ENCODE measurements at places on chromosomes 6 and 20.

DNA sequence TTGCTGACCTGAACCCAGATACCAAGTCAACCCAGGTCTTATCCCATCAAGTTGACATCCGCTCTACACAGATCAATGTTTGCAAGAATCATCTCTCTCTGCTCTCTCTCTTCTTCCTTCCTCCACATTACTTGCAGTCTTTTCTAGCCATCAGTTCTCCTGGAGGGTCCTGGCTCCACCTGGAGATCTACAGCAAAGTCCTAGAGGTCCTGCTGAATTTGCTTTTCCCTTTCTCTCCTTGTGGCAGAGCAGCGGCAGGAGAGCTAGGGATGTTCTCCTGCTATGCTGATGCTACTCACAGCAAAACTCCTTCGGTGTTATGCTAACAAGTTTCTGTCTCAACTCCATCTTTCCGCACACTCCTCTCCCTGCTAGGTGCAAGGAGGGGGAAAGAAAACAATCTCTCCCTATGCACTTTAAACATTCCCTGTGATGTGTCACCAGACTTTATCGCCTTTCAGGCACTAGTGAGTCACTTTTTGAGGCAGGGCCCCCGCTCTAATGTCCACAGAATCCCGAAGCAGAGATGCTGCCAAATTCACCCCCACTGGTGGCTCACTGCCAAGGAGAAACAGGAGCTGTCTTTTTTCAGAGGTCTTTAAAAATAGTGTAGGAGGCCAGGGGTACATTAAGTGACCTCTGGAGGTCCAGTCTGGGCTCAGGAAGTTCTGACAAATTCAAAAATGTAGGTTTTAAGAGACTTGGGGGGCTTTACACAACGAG lies 62.6 kb downstream of the FAM50B start:
- peak; percentile 97 for DNase-seq

- peak; percentile 56 for DNase-seq
These were observed 95.0 kb downstream of the AIG1 start for GRCh38 chr6:143155681-143156080.

DNA sequence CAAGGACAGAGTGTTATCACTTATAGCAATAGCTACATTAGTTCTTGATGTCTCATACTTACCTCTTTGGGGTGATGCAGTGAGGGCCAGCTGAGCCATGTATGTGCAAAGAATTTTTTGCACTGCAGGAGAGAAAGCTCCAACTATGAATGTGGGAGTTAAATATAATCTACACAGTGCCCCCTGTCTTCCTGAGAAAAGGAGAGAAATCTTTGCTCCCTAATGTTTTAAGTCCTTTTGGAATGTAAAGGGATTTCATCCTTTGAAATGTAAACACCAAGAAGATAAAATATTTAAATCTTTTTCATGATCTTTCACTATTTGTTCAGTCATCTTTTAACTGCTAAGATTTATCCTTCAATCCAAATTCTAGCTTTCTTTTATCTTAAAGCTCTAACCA lies 822.1 kb downstream of the TENT5A start:
- no peak for DNase-seq

GRCh38 chr6:56595490-56596122 lies 47.1 kb downstream of the DST start:
- DNase-seq: peak; percentile 63

GRCh38 chr6:106118835-106119431 lies 32.8 kb downstream of the PRDM1 start:
- DNase-seq: no peak

- DNase-seq: no peak
These were observed 11.1 kb downstream of the RRAGD start for GRCh38 chr6:89400912-89401399.

DNA sequence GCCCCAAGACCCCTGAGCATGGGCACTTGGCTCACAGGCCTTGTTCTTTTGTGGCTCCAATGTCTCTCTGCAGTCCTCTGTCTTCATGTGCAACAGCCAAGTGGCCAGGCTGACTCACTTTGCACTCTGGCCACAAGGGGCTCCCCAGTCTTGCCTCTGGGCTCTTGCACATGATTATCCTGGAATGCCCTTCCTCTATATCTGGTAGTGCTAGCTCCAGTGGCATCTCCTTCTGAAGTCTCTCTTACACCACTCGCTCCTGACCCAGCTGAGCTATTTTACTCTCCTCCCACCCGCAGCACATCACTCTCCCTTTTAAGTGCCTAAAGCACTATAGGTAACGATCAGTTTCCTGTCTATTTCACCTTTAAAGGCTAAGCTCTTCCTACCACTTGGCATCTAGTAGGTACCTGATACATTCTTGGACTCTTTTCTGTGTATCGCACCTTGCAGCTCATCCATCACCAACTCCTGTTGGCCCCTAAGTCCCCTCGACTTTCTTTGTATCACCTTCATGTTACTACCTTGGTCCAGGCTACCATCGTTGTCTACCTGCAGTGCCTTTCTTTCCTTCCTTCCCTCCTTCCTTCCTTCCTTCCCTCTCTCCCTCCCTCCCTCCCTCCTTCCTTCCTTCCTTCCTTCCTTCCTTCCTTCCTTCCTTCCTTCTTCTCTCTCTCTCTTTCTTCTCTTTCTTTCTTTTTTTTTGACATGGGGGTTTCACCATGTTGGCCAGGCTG lies 211.9 kb upstream of the RNF24 start:
- peak; percentile 93 for DNase-seq

DNA sequence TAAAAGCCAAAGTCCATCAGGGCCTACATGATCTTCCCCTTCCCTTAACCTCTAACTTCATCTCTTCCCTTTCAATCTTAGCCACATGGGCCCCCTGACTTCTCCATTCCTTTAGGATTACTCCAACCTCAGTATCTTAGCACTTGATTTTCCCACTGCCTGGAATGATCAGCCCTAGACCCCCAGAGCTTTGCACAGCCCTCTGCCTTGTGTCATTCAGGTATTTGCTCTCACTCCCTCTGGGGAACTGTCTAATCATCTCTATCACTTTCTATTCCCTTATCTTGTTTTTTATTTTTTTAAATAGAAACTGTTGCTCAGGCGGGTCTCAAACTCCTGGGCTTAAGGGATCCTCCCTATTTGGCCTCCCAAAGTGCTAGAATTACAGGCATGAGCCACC lies 13.3 kb upstream of the ZNFX1 start:
- DNase-seq: no peak

GRCh38 chr20:8837396-8837795 lies 231.5 kb upstream of the PLCB4 start:
- DNase-seq: peak; percentile 77

- DNase-seq: no peak
These were observed 187.5 kb downstream of the BACH2 start for GRCh38 chr6:90109141-90109540.

DNA sequence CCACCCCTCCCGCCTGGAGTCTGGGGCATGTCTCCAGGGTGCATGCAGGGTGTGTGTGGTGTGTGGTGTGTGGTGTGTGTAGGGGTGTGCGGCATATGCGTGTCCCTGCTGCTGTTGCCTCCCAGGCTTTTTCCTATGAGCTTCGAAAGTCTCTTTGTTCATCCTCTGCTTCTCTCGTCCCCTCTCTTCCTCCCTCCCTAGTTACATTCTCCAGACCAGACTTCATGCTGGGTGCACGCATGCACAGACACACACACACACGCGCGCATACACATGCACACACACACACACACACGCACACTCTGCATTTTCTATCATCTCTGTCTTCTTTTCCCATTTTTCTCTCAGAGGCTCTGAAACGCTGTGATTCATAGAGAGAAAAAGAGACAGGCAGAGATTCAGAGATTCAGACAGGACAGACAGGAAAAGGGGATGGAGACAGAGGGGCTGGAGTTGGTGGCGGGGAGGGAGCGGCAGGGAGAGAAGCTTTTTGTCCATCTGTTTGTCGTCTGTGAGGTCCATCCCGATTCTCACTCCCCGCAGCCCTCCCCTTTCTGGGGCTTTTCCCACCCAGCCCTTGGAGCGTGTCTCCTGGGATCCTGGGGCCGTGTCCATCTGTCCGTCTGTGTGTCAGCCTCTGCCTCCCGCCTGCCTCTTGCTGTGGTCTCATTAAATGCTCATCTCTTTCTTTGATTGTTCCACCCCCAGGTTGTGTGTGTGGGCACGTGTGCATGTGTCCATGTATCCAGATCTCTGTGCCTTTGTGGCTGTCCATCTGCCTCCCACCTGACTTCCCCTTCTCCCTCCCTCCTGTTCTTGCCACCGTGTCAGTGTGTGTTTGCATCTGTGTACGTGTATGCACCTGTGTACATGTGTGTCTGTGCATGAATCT lies 62.6 kb downstream of the SRC start:
- DNase-seq: no peak

DNA sequence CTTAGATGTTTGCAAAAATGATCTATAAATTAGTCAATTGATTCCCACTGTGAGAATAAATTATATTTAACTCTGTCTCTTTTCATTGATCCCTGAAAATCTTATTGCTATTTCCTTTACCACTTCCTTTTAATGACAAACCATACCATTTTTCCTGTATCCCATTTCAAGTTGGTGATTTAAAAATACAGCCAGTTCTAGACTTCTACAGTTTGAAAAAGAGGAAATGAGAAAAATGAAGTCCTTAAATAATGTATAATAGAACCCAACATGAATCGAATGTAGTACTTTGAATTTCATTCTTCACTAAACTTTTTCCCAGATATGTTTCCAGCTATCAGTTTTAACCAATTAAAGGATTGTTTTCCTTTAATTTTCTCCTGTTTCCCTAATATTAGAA lies 29.5 kb upstream of the SDHAF4 start:
- DNase-seq: no peak

- peak; percentile 52 for DNase-seq
These were observed 8.4 kb downstream of the MAPRE1 start for GRCh38 chr20:32828029-32828680.

All from M059J (cell line).